ENCODE measurements at places on chromosomes 11 and 22. TPM values are rescaled to one million over a fixed set of nuclear protein-coding genes. Genes with fewer than 3 reads are reported as not detected.

LARGE2 gene
- total RNA-seq = not detected

HORMAD2 gene
- total RNA-seq = not detected

DNA sequence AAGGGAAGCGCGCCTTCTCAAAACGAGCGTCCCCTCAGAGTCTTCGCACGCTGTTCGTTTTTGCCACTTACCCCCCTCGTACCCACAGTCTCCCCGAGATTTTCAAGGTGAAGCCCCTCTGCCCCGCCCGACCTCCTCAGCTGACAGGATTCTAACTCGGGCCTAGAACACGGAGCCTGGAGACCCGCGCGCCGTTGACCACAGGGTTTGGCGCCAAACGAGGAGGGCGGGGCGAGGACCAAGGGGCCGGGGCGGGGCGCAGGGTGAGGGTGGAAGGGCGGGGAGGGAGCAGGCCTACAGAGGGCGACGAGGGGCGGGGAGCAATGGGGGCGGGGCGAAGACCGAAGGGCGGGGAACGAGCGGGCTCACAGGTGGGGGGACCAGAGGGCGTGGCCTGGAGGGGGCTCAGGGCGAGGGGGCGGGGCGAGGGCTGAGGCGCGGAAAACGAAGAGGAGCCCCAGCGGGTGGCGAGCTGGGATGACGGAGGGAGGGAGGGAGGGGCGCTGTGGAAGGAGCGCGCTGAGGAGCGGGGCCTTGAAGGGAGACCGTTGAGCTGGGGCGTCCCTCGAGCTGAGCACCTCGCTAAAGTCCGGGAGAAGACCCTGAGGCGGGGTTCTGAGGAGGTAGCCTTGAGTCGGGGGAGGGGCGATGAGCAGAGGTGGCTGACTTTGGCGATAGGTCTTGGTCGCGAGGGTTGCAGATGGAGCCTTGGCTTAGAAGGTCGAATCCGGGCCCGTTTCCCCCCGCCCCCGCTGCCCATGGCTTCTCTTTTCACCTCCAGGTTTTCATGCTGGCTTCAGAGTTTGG lies at the start of gene DMC1:
Gene DMC1, minus strand, starts transcription at position 212 of the 807 bp plus-strand sequence. CDS start 1,927 bp downstream, outside the sequence.
- DNase-seq = peak; percentile 98

GRCh38 chr22:29456211-29456671 lies 17.9 kb downstream of the RFPL1 start:
- no peak for DNase-seq

DNA sequence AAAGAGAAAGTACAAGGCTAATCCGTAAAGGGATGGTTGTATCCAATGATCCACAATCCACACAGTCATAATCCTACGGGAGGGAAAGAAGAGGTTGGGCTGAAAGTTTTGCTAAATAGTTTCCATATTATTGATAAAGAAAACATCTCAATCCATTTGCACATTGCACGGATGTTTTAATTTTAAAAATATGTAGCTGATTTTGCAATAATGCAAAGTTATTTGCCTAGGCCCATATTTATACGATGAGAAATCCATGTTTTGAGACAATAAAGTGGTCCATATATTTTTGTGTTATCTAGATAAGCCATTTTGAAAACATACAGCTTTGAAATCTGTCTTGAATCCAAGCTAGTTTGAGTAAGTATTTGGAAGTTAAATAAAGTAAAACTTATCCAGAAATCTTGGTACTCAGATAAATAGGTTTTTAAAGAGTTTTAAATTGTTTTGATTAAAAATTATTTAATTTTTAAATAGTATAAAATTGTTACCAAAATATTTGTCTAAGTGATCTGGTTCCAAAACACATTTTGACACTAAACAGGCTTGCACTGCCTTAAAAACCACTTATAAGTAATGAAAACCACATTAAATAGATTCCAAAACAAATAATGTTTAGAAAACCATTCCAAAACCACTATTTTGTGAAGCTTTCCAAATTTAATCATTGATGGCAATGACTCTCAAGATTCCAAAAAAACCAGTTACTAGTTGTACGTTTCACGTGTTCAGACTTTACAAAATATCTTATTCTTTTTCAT lies 38.2 kb upstream of the PAMR1 start:
- DNase-seq = no peak

DNA sequence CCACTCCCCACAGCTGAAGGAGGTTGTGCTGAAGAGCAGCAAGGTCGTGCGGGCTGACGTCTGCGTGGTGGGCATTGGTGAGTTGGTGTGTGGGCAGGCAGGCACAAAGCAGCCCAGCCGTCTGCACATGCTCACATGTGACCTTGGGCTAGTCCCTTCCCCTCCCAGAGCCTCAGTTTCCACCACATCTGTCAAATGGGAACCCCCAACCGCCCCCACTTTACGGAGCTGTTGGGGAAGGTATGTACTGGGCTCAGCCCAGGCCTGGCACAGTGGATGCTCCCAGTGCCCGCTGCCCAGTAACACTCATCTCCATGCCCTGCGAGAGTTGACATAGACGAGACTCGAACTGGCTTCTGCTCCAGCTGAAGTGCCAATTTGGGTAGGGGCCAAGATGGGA lies 5.1 kb upstream of the LZTR1 start:
- DNase-seq = no peak

GRCh38 chr11:110857892-110858546 lies 145.8 kb upstream of the ARHGAP20 start:
- DNase-seq = no peak

DNA sequence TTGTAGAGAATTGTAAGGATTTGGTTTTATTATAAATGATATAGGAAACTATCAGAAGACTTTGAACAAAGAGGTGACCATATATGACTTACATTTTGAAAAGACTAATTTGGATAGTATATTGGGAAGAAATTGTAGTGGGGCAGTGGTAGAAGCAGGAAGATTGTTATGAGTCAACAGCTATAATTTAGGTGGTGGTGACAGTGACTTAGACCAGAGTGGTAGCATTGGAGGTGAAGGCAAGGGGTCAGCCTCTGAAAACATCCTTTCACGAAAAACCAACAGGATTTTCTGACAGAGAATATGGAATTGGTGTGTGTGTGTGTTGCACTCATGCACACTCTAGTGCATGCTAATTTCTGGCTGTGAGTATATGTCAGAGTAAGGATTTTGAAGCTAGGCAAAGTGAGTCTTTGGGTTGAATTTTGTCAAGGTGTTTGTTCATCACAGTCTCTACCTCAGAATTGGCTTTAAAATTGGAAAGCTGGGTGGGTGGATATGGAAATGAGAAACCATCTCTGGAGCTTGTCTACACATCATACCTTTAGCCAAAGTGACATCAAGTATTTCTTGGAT lies 8.2 kb upstream of the HBE1 start:
- no peak for DNase-seq

DNA sequence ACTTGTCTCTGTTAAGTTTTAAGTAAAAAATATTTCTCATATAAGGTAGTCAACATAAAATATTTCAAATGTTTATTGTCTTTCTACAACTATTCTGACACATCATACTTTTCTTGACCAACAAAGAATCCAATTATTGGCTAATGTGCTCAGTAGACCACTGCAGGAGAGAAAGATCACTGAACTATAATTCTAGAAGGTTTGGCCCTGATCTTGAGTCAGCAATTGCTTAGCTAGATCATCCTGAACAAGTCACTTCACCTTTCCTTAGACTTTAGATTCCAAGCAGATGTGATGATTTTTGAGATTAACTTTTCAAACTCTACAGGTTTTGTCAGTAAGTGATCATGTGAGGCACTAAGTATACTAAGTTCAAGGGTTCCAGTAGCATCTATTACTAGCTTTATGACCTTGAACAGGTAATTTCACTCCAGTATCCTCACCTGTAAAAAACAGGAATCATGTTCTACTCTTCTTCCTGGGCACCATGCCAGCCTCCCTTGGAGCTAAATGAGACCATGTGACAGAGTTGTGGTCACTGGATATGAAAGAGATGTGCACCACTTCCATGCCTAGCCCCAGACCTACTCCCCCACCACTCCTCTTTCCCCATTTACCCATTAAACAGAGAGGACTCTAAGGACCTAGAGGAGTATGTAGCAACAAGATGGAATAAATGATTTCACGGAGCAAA lies 17.3 kb downstream of the PGM2L1 start:
- DNase-seq = no peak

OR52N4 gene
- not detected for total RNA-seq

RAB36 gene
- total RNA-seq = 4.6 TPM

- no peak for DNase-seq
Observed at GRCh38 chr11:122617297-122617696, 38.2 kb upstream of the UBASH3B start.

DNA sequence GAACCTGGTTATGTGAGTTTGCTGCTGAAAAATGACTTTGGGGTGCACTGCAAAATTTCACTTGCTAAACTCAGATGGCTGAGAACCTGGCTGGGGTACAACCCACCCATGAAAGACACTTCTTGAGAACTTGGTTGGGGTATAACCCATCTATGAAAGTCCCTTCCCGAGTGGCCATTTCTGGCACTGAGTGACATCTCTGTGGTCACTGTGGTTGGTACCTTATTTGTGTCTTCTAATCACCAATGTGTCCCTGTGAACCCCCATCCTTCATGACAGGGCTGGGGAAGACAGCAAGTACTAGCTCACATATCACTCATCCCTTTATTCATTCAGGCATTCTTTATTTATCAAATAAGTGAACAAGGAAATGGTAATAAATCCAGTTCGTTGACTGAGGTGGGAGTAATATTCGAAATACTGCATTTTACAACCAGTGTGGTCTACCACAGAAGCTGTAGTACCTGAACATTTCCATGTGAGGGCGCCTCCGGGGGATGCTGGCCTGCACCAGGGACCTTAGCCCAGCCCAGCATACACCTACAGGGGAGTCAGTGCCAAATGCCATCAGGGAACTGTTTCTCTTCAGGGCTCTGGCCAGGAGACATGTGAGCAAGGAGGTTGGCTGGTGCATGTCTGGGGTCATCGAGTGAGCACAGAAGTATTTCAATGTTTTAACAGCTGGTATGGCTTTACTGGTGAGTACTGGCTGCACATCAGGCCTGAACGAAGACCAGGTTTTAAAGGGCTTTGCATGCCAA lies 122.1 kb downstream of the CSNK2A3 start:
- DNase-seq = no peak

- no peak for DNase-seq
Observed at GRCh38 chr11:14089690-14090462, 127.4 kb downstream of the SPON1 start.

PNPLA5 gene
- total RNA-seq = not detected

HDAC10 gene
- 12.5 TPM for total RNA-seq

- no peak for DNase-seq
Observed at GRCh38 chr11:2186669-2187279, 15.2 kb upstream of the TH start.

- no peak for DNase-seq
Observed at GRCh38 chr11:12175694-12176241, 65.4 kb downstream of the MICAL2 start.

GRCh38 chr11:99585606-99586005 lies 564.9 kb downstream of the CNTN5 start:
- DNase-seq = no peak

ZNF70 gene
- 2.9 TPM for total RNA-seq

GPR83 gene
- total RNA-seq = 0.36 TPM

DNA sequence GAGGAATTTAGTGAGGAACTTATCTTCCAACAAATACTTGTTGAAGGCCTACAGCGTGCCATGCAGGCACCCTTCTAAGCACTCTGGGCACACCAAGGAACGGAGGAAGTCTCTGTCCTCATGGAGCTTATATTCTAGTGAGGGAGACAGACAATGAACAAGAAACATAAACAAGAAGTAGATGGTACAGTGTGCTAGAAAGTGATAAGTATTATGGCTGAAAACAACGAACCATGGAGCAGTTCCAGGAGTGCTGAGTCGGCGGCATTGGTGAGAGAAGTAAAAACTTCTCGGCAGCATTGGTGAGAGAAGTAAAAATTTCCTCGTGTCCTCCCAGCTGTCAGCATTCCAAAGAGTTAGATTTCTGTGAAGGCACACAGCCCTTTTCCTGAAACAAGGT lies 53.2 kb downstream of the FAM76B start:
- no peak for DNase-seq

CABP4 gene
- 1.5 TPM for total RNA-seq

- no peak for DNase-seq
Observed at GRCh38 chr11:119262668-119263351, 54.1 kb downstream of the MCAM start.

GAS2 gene
- 3.3 TPM for total RNA-seq

DNA sequence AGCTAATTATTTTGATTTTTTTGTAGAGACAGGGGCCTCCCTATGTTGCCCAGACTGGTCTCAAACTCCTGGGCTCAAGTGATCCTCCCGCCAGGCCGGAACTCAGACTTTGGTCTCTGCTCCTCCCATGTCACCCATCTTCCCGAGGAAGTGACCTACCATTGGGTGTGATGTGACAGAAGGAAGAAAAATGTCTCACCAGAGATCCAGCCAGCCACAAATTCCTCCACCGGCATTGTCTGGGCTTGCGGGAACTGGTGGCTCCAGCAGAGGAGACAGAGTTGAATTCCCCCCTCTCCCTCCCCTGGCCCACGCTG lies 772 bp downstream of the SLC25A45 start:
- DNase-seq = no peak

- no peak for DNase-seq
Observed at GRCh38 chr11:106172386-106172991, 95.0 kb downstream of the AASDHPPT start.

DNA sequence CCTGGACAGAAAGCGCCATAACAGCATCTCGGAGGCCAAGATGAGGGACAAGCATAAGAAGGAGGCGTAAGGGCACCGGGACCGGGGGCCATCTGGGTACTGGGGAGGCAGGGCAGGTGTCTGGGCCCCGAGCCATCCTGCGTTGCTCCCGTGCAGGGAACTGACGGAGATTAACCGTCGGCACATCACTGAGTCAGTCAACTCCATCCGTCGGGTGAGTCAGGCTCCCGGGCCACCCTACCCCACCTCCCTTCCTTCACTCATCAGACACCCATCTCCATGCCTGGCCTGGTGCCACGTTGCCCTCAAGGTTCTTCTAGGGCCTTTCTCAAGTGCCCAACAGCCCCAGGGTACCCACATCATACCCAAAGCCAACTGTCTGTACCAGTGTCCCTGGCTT lies 15.0 kb downstream of the PLCB3 start:
- DNase-seq = no peak

ANO1 gene
- 17.4 TPM for total RNA-seq

RHBDD3 gene
- total RNA-seq = 20.5 TPM

DNA sequence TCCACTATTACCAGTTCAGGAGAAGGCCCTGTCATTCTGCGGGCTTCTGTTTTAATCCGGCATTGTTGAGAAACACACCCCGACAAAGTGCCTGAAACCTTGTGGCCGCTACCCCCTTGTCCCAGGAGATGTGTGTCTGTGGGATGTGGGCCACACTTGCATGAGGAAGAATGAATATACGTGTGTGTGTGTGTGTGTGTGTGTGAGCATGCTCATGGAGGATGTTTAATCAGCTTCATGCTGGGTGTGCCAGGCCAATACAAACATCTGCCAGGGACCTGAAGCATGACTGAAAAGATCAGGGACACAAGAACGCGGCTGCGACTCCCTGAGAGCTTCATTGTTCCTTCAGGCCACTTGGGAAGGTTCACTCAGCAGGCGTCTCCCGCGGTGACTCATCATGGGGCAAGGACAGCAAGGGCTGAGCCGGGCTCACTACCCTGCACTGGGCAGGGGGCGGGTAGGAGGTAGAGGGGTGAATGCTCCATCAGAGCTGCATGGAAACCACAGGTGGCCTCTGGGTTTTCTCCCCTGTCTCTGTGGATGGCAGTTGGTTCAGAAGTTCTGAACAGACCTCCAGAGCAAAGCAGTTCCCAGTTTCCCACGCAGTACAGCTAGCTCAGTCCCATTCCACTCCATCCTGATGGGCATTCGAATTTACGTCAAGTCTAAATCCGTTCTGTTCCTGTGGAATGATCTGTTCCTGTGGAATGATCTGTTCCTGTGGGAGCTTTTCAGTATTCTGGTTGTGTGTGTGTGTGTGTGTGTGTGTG lies 7.0 kb upstream of the MALAT1 start:
- DNase-seq = peak; percentile 94
